HepG2 (cell line): ENCODE measurements at places on chromosomes 6 and 20. TPM values are rescaled to one million over a fixed set of nuclear protein-coding genes. Genes with fewer than 3 reads are reported as not detected.

GRCh38 chr6:74269600-74269858 is 573.5 kb downstream of the CD109 start:
- no peak for DNase-seq

The LYRM2 gene
- 32.6 and 49.5 TPM in 2 replicates for total RNA-seq

The PDYN gene
- total RNA-seq: not detected in 2 replicates

GRCh38 chr6:7247179-7247456 is 65.9 kb downstream of the SSR1 start:
- no peak for DNase-seq

- peak; percentile 85 for DNase-seq
These were observed 56.0 kb upstream of the DDR1 start for GRCh38 chr6:30828027-30828962.

- DNase-seq: no peak
These were observed 33.0 kb downstream of the TTI1 start for GRCh38 chr20:38000293-38000692.

The HRH3 gene
- 0.10 and 0.18 TPM in 2 replicates for total RNA-seq

- DNase-seq: no peak
These were observed 70.8 kb upstream of the NXT1 start for GRCh38 chr20:23279836-23280235.

GRCh38 chr6:159979136-159979874 is 10.4 kb downstream of the IGF2R start:
- peak; percentile 82 for DNase-seq

The BFSP1 gene
- total RNA-seq: 0.22 and 0.36 TPM in 2 replicates

GRCh38 chr20:45317826-45318225 is 9.7 kb upstream of the MATN4 start:
- no peak for DNase-seq

DNA sequence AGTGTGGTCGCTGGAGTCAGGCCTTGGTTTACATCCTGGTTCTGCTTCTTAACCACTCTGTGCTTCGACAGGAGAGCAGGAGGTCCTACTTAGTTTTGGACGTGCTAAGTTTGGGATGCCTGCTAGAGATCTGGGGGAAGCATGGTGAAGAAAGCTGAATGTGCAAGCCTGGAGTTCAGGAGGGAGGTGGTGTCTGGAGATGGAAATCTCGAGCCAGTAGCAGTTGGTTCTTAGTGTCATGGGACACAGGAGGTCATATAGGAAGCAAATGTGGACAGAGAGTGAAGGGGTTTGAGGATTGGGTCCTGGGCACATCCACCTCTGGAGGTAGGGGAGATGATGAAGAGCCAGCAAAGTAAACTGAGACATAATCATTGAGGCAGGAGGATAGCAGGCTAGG is 131.4 kb downstream of the SYCP2 start:
- DNase-seq: no peak

The CD24 gene
- 11.3 and 13.6 TPM in 2 replicates for total RNA-seq

DNA sequence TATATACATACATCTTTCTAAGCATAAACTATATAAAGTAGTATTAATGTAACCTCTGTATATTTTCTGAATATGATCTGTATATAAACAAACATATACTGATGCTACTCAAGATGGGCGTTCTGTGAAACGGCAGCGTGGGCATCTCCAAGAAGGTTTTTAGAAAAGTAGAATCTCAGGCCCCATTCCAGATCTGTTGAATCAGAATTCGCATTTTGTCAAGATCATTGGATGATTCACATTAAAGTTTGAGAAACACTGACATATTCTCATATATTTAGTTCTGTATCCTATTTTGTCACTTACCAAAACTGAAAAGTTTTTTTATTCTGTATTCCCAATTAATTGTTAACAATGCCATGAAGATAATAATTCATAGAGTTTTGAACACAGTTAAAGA is 5.5 kb downstream of the C6orf141 start:
- DNase-seq: no peak

DNA sequence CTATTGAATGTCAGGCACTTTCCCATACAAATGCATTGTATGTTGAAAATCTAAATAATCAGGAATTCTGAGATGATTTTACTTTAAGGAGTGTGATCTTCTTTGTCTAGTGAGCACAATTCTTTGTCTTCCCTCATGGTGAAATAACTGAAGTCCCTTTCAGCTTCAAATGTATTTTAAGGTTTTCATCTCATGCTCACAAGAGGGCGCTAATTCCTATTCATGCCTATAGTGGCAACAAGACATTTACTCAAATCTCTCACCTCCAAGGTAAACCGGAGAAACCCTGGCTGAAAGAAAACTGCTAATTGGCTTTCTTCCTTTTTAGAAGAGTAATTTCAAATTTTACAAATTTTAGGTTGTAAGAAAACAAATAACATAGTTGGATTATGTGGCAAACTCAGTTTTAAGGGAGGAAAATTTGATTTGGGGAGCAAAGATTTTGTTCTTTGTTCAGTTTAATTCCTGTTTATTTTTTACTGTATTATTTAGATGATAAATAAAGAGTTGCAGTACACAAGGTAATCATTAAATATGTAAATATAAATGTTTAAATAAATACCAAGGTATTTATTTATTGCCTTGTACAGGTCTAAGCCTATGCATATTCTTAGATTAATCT is 69.1 kb downstream of the SLC35F1 start:
- DNase-seq: peak; percentile 61

The NOTCH4 gene
- 0.51 and 0.66 TPM in 2 replicates for total RNA-seq

The SIRPB1 gene
- 0.98 and 1.4 TPM in 2 replicates for total RNA-seq

GRCh38 chr6:93319304-93319703 is 100.1 kb downstream of the EPHA7 start:
- DNase-seq: no peak

DNA sequence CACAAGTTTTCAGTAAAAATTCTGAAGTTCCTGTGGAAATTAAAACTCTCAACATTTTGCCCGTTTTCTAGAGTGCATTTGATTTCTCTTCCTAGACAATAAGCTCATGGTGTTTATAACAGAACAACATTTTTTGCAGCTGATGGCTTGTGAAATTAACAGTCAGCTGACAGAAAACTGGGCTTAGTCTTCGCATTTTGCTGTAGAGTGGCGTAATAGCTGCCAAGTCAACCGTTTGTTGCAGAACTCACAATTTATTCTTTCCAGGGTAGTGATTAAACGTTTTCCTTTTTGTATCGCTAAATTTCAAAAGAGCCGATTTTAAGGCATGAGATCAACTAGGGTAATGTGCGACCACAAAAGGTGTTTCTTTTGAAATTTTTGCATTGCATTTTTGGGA is 1.4 kb downstream of the SPO11 start:
- no peak for DNase-seq

DNA sequence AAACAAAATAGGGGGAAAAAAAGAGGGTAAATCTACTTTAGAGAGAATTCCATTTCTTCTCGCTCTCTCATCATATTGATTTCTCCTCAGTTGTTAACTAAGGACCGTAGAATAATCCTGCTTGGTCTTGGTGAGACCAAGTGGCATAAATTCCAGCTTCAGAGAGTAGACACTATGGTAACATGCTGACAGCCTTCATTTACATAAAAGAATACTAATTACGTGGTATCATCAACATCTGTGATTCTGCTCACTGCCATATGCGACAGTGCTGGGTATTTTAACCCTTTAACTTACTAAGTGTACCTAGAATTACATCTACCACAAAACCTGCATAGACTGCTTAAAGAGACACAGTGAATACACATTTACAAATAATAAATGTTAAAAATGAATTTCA is 27.1 kb downstream of the TOMM6 start:
- no peak for DNase-seq

GRCh38 chr6:130676077-130676772 is 151.0 kb upstream of the SMLR1 start:
- DNase-seq: no peak

- DNase-seq: no peak
These were observed 39.6 kb downstream of the DUSP22 start for GRCh38 chr6:331622-332521.

- DNase-seq: peak; percentile 62
These were observed 72.9 kb downstream of the TSBP1 start for GRCh38 chr6:32298632-32299336.

DNA sequence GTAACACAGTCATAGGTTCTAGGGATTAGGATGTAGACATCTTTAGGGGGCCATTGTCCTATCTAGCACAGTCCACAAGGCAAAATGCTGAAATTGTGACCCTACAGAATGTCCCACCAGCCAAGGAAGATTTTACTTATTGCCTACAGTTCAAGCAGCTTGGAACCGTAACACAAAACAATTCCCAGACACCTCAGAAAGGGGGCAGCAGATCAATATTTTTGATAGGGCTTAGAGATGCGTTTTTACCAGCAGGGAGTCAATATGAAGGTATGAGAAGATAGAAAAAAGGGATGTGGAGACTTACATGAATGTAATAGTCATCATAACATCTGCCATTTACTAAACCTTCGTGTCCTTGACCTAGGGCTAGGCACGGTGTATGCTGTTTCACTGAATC is 81.0 kb downstream of the TMEM170B start:
- no peak for DNase-seq

- no peak for DNase-seq
These were observed 17.4 kb downstream of the SHLD1 start for GRCh38 chr20:5767493-5768098.

GRCh38 chr20:37220731-37221130 is 40.9 kb downstream of the GHRH start:
- no peak for DNase-seq

- DNase-seq: no peak
These were observed 200.8 kb upstream of the PDE10A start for GRCh38 chr6:165863801-165864200.

DNA sequence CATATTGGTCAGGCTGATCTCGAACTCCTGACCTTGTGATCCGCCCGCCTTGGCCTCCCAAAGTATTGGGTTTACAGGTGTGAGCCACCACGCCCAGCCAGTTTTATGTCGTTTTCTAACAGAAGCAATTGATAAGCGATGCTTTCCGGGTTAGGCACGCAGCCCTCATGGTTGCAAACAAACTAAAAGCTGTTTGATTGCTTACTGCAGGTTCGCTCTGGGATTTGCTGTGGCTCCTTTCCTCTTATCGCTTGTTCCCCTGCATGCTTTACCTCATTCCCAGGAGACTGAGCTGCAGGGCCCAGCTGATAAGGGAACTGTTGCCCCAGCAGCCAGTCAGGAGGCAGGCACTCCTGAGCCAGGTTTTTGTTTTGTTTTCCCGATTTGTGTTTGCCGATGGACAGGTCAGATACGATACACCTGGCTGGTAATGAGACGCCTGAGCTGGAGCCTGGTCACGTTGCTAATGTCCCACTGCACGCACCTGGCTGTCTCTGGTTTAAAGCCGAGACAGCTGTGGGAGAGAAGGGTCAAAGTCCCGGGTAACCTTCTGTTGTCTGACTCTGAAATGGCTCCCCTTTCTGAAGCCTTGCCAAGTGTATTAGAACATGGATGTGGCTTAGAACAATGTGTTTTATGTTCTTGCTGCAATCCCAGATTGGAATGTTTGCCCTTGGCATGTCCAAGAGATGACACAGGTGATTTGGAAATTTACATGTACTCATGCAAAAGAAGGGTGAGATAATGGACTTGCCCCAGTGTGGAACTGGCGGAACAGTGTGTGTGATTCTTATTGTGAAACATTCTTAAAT is 19.9 kb downstream of the DSP start:
- DNase-seq: peak; percentile 100

DNA sequence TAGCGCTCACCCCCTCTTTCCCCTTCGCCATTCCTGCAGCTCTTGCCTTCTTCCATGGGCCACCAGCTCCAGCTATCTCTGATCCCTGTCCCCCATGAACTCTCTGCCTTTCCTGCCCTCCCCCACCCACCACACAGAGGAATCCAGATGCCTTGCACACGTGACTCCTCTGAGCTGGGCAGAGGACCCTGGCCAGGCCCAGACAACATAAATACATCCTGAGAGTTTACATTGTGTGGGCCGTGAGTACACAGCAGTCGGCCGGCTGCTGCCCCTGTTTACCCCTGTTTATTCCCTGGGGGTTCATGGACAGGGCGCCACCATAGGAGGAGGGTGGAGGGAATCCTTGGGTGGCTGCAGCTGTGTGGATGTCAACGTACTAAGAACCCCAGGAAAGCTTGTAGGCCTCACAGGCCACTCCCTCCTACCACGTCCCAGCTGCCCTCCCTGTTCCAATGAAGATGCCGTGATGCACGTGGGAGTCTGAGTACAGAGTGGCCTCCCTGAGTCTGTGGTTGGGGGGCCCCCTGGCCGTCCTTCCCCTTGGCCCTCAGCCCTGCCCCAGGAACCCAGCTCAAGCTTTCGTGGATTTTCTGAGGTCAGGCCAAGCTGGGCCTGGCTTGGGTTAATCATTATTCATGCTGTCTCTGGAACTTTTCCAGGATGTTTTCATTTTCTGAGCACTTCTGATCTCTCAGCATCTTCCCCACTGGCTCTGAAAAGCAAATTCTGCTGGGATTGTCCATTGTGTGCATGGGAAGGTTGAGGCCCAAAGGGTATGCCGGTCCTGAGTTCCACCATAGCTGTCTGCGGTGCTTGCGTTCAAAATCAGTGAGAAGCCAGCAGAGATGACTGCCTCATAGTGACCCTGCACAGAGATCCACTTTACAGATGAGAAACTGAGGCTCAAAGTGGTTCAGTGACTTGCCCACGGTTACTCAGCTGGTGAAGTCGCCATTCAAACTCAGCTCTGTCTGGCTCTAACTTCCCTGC is 136.3 kb downstream of the MRPL14 start:
- peak; percentile 93 for DNase-seq

GRCh38 chr20:23046431-23046830 is 3.0 kb downstream of the THBD start:
- no peak for DNase-seq

GRCh38 chr20:37543828-37544227 is 16.2 kb upstream of the BLCAP start:
- peak; percentile 70 for DNase-seq

The FAM83D gene
- total RNA-seq: 64.0 and 76.5 TPM in 2 replicates

DNA sequence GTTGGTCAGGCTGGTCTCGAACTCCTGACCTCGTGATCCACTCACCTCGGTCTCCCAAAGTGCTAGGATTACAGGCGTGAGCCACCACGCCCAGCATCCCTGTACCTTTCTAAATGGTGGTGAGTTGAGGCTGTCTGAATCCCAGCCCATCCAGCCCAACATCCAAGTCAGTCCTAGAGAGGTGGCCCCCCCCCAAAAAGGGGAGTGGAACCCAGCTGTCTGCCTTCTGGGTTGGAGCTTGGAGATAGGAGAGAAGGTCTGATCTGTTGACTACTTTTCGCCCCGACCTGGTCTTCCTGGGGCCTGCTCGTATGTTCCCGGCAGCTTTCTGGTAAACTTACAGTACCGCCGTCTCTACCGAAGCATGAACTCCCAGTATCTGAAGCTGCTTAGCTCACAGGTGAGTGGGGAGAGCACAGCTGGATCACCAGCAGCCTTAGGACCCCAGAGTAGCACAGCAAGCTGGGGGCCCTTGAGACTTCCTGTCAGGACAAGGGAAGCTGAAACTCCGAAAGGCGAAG is 5.6 kb downstream of the CTSA start:
- DNase-seq: no peak

GRCh38 chr20:53847139-53847836 is 223.1 kb downstream of the BCAS1 start:
- no peak for DNase-seq

GRCh38 chr6:32114796-32115195 is 5.7 kb upstream of the TNXB start:
- no peak for DNase-seq

The HLA-DOA gene
- 0.07 and 0.09 TPM in 2 replicates for total RNA-seq

DNA sequence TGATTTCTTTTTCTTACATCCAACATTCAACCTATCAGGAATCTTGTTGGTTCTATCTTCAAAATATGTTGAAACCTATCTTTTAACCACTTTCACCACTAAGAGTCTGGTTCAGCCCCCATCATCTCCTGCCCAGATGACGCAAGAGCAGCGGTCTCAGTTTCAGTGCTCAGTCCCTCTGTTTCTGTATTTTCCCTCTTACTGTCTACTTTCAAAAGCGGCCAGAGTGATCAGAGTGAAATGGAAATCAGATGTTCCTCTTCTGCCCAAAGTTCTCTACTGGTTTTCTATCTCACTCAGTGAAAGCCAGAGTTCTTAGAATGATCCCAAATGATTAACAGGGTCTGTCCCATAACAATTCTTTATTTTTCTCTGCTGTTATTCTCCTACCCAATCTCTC is 147.9 kb upstream of the PDE7B start:
- DNase-seq: no peak
